ENCODE measurements at places on chromosomes 6 and 20.

GRCh38 chr6:50663806-50664205, 49.5 kb upstream of the TFAP2D start:
- no peak for DNase-seq

DNA sequence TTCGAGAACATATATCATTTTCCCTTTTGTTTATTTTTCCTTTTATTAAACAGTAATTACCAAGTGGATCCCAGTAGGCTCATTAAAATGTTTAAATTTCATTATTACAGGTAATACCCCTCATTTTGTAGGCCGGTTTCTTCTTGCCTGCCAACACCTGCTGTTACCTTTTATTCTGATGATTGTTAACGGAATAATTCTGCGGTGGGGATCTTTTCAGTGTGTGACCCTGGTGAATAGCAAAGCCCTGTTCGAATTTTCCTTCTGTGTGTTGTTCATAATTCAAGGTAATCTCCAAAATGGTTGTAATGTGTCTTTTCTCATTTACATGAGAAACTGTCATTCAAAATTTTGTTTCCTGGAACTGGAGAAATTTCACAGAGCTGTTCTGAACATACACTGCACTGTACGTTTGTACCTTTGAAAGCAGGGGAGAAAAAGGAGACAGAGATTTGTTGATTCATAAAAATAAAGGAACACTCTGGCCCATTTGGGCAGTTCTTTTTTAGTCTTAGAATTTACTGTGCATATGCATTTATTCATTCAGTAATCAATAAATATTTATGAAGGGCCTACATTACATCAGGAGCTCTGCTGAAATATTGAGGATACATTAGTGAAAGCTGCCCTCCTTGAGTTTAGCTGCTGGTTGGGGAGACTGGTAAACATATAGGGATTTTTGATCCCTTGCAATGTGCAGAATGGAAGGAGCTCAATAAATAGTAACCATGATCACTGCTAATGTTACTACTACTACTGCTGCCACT, 502.0 kb downstream of the QKI start:
- no peak for DNase-seq

GRCh38 chr20:34123309-34123708, 11.3 kb upstream of the EIF2S2 start:
- no peak for DNase-seq

DNA sequence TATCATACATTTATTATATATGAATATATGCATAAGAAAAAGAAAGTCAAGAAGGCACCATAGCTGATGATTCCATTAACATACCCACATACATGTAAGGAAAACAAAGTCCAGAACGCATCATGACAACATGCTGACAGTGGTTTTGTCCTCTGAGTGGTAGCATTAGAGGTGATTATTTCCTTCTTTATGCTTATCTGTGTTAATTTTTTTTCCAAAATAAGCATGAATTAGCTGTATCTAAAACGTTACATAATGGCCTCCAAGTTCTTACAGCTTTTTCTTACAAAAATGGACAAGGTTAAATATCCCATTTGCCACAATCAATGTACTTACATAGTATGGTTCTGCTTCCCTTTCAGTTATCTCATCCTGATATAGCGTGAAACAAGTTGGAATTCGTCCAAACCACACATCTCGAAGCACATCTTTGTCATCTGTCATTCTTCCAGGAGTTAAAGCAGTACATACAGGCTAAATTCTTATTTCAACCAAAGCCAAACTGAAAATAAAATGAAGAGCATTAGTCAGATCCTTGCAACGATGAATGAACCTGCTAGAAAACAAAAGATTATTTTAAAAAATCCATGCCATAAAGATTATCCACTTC, 9.7 kb downstream of the ATG5 start:
- no peak for DNase-seq

- no peak for DNase-seq
Observed at GRCh38 chr20:2698186-2698817, 5.7 kb downstream of the EBF4 start.

- DNase-seq, result no peak
Observed at GRCh38 chr6:33589392-33589730, 9.3 kb upstream of the BAK1 start.

DNA sequence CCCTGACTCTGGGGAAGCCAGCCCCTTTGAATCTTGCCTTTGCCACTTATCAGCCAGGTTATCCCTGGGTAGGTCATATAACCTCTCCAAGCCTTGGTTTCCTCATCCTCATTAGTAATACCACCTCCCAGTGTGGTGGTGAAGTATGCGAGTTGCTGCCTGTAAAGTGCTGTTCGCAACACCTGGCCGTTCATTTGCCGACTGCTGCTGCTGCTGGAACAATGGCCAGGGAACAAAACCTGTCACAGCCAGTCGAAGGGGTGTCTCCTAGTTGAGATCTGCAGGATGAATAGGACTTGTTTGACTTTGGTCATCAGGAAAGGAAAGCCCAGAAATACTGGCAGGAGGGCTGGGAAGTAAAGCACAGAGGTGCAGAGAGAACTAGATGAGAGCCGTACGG, 6.1 kb downstream of the MANBAL start:
- no peak for DNase-seq

DNA sequence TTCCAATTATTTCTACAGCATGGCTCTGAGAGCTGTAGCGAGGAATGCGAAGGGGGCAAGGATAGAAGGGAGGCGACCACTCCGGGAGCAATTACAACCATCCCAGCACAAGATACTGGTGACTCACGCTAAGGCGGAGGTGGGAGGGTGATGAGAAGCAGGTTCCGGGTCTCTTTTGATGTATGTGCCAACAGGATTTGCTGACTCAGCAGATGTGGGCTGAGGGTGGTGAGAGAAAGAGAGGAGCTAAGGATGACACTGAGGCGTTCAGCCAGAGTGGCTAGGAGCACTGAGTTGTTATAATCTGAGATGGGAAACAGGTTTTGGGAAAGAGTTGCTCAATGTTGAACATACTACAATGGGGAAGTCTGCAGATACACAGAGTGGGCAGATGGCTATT, 9.3 kb upstream of the TXNDC5 start:
- DNase-seq, result no peak

DNA sequence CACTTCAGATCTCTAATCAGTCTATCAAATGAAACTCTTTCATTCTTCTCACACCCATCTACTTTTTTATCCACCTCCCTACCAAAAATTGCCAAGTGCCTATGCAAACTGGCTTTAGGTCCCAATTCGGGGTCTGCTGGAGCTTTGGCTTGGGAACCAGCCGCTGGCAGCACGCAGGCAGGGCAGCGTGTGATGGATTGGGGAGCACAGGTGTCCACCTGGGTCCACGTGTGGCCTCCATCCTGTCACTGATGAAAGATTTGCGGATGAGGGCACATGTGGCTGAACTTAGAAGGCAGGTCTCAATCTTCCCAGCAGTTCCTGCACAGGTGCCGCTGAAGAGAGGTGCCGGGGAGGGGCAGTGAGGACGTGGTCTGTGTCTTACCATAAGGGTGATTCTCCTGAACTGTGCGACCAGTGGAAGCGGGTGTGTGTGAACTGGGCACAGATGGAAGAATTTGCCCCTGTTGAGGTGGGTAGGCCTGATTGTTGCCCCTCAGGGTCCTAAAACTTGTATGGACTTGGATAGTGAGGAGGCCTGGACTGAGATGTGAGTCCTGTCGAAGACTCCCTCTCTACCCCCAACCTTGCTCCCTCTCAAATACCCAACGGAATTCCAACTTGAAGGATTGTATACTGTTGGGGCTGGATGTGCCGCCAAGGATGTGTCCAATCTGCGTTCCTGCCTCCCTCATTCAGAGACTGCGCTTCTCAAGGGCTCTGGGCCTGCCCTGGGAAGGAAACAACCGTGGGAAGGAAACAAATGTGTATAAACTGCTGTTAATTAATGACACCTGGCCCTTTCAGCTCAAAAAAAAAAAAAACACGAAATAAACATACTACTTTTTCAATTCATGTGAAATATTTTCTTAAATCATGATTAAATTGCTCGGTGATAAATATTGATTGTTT, 18.4 kb upstream of the RAET1L start:
- DNase-seq, result no peak

DNA sequence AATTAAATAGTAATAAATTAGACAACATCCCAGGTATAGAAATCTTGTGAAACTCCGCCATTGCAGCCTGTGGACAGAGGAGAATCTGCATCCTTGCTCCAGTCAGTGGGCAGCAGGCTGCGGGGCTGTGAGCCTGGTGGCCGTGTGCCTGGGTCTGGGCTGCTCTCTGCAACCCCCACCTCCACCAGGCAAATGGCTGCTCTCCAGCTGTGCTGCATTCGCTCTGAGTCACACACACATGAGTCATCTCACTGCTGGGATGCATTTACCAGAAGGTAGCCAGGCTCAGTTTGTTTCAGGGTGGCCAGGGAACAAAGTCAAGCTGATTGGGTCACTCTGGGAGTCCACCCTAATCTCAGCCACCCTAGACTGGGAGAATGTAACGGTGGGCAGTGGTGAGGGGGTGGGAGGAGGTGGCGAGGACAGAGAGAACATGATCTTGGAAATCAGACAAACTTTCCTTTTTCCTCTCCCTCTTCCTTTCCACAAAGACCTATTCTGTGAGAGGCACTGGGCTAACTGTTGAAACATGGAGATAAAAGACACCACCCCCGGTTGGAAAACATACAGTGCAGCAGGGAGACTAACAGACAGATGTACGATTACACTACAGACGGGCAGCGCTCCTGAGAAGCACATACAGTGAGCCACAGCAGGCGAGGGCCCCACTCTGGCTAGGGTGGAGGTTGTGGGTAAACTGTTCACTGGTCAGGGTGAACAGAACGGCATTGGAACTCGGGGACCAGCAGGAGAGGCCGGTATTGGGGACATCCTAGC, 59.2 kb downstream of the TRAM2 start:
- DNase-seq, result peak; percentile 98

DNA sequence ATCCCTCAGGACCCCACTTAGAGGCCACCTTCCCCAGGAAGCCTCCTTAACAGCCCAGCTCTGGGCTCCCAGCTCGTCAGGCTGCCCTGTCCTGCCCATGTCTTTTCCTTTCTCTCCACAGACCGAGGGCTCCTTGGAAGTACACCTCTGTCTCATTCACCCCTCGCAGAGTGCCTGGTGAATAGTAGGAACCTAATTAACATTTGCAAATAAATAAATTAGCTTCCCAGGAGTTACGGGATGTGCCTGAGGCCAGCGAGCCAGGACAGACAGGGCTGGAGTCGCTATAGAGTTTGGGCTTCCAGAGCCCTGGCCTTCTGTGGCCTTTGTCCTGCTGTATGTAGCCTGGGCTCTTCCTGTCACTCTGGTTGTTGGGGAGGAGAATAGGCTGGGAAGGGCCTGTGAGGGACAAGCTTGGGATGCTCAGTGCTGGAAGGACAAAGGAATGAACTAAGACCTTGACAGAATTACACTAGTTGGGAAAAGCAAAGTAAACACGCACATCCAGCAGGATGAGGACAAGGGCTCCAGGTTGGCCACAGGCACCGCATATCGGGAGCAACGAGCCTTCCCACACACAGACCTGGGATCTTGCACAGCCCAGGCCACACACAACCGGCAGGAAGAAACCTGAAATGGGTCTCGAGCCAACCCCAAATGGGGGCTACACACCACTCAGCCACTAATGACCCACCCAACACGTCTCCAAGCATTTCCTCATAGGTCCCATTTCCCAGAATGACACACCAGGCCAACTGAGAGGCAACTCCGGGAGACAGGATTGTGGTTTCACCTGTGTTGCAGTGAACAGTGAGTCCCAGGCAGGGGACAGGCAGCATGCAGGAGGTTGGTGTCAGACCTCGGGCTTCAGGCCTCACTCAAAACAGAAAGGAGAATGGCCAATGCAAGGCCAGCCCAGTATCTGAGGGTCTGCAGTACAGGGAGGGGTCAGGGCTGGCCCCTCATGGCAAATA, 9.7 kb downstream of the MAP1LC3A start:
- no peak for DNase-seq

GRCh38 chr20:46990596-46991104, 96.0 kb downstream of the EYA2 start:
- DNase-seq, result no peak

GRCh38 chr6:12233693-12234571, 56.2 kb upstream of the EDN1 start:
- peak; percentile 83 for DNase-seq

DNA sequence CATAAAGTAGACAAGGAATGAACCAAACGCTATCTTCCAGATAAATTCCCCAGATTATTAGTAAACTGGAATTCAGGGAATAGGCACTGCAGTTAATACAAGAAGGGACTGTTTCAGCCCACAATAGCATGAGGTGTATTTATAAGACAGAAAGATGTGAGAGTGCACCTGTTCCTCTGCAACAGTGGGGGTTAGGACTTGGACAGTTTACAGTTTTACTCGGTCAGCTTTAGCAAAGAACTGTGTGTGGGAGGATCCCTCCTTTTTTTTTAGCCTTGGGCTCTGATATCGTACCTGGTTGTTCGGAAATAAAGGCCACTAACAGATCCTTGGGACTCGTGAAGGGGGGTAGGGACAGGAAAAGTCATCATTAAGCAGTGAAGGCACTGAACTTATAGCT, 2.0 kb upstream of the MYLIP start:
- DNase-seq, result no peak

GRCh38 chr6:5328800-5329199, 67.5 kb downstream of the FARS2 start:
- no peak for DNase-seq

- no peak for DNase-seq
Observed at GRCh38 chr6:87840324-87840723, 138.3 kb upstream of the AKIRIN2 start.

- DNase-seq, result no peak
Observed at GRCh38 chr6:159109391-159109790, 59.8 kb upstream of the FNDC1 start.

- DNase-seq, result no peak
Observed at GRCh38 chr6:75657327-75657726, 55.6 kb downstream of the SENP6 start.

DNA sequence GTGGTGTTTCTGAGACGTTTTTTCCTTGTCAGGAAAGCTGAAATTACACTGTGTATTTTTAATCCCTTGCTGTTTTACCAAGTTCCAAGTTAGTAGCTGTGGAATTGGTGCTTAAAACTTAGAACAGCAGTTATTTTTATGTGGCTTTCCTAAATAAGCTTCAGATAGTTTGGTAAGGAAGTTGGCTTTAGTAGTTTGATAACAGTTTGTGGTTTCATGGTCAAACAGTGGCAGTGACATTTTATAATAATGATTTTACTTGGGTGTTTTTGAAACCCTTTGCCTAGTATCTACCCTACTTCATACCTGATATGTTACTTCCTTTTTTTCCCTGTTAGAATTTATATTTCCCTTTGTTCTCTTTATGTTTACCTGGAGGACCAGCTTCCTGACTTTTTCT, 164.9 kb downstream of the JARID2 start:
- DNase-seq, result no peak

DNA sequence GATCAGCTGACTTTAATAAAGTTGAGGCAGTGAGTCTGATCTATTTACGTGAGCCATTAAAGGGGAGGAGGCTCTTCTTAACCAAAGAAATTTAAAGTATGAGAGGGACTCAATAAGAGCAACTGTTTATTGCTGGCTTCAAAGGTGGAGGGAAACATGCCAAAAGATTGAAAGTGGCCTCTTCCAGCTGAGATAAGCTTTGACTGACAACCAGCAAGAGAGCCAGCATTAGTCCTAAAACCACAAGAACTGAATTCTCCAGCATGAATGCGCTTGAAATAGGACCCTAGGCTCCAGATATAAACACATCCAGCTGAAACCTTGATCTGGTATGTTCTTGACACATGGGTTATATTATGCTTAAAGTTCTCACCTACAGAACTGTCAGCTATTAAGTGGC, 123.1 kb upstream of the GJE1 start:
- peak; percentile 89 for DNase-seq
